ENCODE measurements at places on chromosomes 3 and 15.

DNA sequence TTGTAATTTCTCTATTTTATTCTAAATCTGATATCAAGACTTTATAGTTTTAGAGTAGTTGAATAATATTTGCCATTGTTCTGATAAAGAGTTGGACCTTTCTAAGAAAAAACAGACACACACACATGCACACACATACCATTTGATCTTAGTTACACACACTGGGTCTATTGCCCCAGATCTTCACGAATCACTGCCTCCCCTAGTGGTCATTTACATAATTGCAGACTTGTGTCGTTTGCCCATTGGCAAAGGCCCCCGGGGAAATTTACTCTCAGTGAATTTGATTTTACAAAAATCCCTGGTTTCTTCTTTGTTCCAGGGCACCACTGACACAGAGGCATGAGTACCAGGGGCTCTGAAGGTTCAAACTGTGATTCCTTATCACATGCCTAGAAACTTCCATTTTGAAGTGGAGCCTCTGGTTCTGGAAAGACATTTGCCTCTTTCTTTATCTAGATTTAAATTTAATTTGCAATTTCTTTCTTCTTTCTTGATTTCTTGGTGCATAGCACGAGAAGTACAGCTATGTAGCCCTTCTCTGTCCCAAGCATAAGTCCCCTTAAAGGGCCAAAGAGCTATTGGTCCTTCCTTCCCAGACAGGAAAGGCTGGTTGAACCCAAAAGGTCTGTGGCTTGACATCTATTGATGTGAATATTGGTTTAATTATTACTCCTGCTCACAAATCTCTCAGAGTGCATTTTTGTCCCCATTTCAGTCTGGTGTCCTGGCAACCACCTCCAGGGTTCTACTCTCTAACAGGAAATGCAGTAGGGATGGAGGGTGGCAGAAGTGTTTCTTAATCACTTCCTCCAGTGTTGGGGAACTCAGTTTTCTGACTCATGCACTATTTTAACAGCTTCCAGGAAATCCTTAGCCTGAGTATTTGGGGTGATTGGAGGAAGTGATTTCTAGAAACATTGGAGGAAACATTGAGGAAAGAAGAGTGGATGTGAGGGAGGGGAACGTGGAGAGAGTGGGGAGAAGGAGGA, 32.4 kb upstream of the SLC6A11 start:
- no peak for DNase-seq

DNA sequence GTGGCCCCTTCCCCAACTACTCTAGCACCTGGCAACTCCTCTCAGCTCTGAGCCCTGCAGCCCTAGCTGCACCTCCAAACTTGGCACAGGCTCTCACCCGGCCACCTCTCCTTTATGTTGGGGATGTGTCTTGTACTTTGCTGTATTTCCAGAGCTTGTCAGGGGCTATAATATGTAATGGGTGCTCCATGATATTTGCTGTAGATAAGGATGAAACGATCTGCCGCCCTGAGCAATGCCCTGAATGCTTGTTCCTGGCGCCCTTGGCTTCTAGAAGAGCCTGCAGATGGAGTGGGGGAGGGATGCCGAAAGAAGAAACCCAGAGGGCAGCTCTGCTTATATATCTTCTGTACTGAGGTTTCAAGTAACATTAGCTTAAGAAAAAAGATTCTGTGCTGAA, 35.9 kb upstream of the ZBTB38 start:
- DNase-seq: no peak

GRCh38 chr3:56269755-56270535, 198.3 kb downstream of the ERC2 start:
- DNase-seq: no peak

GRCh38 chr15:97654481-97655076, 305.9 kb upstream of the ARRDC4 start:
- DNase-seq: peak; percentile 57

DNA sequence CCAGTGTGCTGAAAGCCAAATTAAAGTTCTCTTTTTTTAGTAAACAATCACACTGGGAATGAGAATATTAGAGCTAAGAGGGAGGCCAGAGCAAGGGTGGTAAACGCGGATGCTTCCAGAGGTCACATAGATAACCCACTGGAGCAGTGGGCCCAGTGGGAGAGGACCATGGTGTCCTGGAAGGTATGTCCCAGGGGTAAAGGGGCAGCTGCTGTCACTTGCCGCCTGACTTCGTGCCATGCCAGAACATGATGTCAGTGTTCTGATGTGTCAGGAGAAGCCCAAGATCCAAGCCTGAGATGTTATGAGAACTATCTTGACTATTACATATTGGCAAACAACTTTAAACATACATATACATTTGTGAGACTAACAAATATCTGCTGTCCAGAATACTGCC, 211.9 kb upstream of the IL12A start:
- no peak for DNase-seq

DNA sequence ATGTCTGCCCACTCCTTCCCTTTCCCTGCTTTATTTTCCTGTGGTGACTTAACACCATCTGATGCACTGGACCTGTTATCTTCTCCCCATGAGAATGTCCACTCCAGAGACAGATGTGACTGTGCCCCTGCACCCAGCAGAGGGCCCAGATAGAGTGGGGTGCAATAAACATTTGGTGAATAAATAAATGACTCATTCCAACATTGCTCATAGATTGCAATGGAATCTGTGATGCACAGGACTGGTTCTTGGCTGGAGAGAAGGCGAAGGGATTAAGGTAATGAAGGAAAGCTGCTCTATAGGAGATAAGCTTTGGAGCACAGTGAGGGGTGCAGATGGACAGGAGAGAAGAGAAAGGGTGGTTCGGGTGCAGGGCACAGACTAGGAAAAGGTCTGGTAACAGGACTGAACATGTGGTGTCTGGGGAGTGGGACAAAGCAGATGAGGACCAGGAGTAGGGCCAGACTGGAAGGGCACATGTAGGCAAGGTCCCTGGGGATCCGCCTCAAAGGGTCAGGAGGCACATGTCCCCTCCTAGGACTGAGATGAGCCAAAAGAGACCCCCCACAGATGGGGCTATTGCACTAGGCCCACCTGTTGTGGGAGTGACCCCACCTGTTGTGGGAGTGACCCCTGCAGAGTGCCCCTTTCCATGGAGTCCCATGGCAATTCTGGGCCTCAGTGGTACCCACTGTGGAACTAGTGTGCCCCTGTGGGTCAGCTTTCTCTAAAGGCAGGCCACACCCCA, 17.5 kb upstream of the POC1A start:
- no peak for DNase-seq

GRCh38 chr3:151901644-151902285, 28.3 kb downstream of the SUCNR1 start:
- no peak for DNase-seq
